ENCODE measurements at places on chromosomes 7 and 10.

DNA sequence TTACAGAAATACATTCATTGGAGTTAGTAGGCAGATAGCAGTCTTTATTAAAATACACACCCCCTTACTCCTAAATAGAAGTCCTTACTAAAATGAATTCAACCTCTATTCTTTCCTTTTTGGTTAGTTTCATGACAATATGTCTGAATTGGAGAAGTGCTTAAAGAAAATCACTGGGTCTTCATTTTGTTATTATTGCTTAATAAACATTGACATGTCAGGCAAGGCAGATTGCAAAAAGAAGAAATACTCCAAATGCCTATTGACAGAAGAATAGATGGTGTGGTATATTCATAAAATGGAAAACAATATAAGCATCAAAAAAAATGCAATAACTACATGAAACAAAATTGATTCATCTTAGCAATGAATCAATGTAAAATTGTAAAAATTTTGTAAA is 135.5 kb downstream of the TMEM26 start:
- no peak for DNase-seq

DNA sequence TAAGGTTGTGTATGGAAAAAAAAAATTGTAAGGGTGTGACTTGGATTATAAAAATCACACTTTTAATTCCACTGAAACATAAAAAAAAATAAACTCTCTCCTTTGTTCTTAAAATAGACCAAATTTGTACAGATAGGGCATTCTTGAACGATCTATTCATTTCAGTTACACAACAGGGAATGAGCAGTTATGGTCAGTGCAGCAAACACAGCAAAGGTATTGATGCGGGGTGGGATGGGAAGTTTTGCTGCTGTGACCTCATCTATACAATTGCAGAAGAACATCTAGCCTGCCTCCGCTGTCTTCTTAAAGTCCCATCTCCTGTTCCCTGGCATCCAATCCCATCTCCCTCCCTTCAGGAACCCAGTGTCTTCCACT is 580.2 kb downstream of the SUGCT start:
- peak; percentile 24 for DNase-seq

DNA sequence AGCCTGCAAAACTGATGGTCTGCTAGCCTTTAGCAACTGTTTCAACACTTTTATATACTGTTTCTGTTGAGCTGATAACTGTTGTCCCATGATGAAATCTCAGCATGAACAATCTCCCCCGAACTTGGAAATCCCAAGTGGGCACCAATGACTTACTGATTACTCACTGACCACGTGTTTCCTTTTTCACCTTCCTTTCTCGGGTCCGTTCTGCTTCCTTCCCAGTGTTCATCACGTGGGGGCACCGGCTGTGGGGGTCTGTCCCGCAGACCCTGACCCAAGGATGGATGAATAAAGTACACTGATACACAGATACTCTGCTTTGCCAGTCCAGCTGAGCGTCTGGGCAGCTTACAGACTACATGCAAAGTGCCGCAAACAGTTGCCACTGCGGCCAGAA is 39.0 kb upstream of the RASGEF1A start:
- DNase-seq = no peak

DNA sequence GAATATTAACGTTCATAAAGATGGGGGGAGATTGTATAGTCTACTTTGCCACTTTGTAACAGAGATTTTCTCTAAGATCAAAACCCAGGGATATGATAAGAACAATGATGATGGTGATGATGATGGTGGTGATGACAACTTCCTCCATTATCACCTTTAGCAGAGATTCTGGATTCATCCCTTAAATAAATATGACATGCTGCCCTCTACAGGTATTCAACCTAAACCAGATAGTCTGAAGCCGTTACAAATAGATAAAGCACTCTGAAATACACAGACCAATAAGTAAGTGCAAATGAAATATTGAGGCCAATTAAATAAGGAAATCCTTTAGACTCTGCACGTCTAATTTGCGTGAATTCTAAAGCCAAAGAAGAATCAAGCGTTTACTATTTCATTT is 211.5 kb downstream of the CREB5 start:
- no peak for DNase-seq

DNA sequence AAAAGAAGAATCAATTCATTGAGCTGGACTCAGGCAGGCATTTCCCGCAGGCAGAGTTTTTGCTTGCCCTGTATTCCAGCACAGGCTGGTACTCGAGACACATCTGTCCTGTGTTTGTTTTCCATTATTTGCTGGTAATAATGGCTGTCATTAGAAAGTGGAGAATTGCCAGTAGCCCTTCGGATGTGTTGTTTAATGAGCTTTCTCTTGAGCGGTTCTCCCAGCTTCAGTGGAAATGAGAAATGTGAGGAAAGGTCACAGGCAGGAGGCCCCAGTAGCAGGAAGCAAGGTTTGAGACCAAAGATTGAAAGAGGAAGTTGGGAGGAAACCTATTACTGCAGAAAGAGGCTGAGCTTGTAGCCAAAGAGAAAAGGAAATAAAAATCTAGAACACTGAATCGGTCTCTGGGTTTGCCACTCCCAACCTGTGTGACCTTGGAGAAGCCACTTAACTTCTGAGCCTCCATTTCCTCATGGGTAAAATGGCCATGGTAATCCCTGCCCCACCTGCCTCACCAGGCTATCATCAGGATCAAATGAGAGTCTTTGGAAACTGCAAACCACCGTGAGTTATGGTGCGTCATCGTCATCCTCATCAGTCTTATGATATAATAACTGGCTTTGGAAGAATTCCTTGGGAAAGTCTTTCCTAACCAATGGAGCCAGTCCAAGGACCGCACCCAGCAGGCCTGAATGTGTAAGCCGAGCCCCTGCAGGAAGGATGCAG is 67.7 kb downstream of the TACR2 start:
- peak; percentile 92 for DNase-seq

DNA sequence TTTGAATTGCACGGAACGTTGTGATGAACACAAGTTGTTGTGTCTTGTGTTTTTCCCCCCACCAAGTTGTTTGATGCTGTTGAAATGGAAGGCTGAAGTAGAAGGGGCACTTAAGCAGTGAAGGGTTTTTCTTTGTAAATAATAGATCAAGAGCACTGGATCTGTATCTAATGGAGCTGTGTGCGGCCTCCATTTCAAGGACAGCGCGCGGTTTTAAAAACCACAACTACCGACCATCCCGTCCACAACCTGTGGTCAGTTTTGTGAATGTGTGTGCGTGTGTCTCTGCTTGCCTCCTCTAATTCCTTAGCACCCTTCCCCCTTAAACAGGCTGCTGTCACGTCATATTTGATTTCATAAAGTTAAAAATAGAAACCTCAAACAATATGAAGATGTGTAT is 165.5 kb downstream of the TCF7L2 start:
- no peak for DNase-seq

GRCh38 chr10:113151190-113151666 is 201.2 kb downstream of the TCF7L2 start:
- peak; percentile 35 for DNase-seq

GRCh38 chr10:121448766-121449421 is 149.3 kb downstream of the FGFR2 start:
- no peak for DNase-seq

- DNase-seq = peak; percentile 46
Measured at GRCh38 chr10:92573091-92573797, 649 bp downstream of the IDE start.

GRCh38 chr10:114206902-114207301 is 27.7 kb downstream of the TDRD1 start:
- DNase-seq = no peak
